ENCODE measurements at places on chromosomes 12 and 14.

DNA sequence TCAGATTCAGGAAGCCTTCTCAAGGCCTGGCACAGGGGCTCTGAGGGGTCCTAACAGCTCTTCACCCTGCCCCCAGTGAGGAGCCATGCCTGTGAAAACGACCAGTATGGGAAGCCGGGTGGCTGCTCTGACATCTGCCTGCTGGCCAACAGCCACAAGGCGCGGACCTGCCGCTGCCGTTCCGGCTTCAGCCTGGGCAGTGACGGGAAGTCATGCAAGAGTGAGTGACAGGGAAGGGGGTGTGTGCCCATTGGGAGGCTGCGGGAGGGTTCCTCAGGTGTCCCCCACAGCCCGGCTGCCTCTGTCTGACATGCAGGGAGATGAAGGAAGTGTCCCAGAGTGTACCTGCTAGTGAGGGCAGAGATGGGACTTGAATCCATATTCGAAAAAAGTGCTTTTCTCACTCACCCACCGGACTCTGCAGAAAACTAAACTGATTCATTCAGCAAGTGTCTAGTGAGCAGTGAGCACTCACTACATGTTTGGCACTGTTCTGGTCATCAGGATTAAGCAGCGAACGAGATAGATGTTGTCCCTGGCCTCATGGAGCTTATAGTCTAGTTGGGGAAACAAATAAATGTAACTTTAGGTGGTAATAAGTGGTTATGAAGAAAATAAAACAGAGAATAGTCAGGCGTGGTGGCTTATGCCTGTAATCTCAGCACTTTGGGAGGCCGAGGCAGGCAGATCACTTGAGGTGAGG lies 9.4 kb upstream of the LRP1-AS start:
- no peak for DNase-seq

DNA sequence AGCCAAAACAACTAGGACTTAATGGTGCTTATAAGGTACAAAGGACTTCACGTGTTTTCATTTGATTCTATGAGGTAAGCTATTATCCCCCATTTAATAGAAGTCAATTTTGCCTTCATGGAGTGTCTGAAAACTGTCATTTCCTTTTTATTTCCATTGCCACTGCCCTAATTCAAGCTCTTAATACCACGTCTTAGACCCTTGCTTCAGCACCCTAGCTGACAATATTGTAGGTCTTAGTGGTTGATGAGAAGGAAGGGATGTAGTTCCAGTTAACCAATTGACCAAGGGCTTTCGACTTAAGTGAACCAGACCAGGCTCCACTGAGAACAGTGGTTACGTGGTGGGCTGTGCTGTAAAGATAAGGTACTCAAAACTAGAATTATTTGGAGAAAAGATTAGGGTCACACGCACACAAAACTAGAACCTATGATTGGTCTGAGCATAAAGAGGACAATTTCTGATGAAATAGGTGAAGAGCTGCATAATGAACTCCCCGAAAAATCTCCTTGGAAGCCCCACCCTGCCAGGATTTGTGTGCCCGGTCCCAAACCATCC lies 9.6 kb upstream of the ASIC1 start:
- DNase-seq = no peak

- DNase-seq = no peak
Observed at GRCh38 chr12:18953505-18953904, 176.0 kb upstream of the PLEKHA5 start.

DNA sequence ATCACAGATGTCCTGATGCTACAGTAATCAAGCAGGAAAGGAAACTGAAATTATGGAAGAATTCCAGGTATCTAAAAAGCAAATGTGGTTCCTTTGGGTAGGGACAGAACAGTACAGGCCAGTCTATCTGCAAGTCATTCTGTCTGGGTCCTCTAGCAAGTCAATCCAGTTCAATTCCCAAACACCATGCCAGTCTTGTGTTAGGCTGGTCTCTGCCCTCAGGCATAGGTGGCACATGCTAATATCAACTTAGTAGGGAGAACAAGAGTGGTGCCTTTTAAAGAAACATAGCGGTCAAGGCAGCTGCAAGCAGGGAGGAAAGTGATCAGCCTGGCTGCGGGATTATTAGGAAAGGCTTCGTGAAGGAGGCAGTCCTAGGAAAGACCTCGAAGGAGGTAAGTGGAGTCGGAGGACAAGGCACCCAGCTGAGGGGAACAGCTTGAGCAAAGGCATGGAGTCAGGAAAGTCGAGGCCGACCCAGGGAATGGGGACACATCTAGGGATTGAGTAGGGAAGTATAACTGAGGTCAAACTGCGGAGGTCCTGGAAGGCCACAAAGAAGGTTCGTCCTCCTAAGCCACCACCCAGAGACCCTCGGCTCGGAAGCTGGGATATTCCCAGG lies 3.8 kb upstream of the PLEKHG6 start:
- DNase-seq = no peak

DNA sequence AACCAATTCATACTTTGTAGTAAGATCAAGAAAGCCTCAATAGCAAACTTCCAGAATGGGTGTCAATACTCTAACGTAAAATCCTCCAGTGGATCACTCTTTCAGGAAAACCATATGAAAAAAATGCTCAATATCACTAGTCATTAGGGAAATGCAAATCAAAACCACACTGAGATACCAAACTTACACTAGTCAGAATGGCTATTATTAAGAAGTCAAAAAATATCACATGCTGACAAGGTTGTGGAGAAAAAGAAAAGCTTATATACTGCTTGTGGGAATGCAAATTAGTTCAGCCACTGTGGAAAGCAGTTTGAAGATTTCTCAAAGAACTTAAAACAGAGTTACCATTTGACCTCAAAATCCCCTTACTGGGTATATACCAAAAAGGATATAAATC lies 49.5 kb upstream of the ATXN7L3B start:
- no peak for DNase-seq

DNA sequence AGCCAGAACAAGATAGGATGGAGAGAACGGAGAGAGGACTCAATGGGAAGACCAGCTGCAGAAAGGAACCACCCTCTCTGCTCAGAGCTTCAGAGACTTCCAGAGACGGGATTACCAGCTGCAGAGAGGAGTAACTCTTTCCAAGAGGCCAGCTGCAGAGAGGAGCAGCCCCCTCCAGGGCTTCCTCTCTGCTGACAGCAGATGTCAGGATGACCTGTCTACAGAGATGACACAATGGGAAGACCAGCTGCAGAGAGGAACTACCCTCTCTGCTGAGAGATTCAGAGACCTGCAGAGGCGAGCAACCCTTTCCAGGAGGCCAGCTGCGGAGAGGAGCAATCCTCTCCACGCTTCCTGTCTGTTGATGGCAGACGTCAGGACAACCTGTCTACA lies 61.8 kb downstream of the KLRG1 start:
- no peak for DNase-seq

DNA sequence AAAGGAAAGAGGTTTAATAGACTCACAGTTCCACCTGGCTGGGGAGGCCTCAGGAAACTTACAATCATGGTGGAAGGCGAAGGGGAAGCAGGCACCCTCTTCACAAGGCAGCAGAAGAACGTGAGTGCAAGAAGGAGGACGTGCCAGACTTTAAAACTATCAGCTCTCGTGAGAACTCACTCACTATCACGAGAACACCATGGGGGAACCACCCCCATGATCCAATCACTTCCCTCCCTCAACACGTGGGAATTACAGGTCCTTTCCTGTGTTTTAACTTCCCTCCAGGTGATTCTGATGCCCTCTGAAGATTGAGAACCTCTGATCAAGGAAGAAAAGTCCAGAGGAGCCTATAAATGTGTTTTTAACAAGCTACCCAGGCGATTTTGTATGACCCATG lies 358.7 kb downstream of the MED13L start:
- no peak for DNase-seq

DNA sequence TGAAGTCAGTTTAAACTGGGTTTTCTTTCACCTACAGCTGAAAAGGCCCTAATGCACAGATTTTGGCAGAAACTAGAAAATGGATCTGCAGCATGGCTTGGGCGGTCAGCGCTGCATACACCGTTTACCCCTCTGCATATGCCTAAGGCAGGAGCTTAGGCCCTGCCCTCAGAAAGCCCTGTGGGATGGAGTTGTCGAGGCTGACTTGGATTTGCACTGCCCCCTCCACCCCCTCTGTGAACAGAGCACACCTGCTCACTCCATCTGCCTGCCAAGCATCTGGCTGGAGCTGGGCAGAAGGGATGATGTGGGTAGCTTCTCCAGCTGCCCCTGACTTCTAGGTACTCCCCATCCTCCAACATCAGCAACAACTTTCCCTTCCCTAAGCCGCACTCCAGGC lies 41.9 kb downstream of the TTC7B start:
- DNase-seq = no peak

DNA sequence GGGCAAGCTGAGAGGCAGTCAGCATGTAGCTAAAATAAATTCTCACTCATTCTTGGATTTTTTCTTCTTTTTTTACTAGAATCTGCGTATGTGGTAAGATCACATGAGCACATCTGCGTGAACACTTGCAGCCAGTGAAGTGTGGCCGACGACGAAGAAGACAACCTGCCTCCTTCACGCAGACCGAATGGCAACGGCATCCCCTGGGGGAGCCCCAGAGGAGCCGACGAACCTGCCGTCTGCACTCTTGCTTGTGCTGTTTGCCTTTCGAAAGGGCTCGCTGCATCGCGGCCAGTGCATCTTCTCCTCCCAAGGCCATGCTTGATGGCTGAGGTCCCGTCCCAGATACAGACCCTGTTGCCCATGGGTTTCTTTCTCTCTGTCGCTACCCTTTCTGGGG lies 113.8 kb downstream of the KCNK10 start:
- DNase-seq = no peak

- no peak for DNase-seq
Observed at GRCh38 chr14:36827861-36828260, 166.2 kb downstream of the PAX9 start.

DNA sequence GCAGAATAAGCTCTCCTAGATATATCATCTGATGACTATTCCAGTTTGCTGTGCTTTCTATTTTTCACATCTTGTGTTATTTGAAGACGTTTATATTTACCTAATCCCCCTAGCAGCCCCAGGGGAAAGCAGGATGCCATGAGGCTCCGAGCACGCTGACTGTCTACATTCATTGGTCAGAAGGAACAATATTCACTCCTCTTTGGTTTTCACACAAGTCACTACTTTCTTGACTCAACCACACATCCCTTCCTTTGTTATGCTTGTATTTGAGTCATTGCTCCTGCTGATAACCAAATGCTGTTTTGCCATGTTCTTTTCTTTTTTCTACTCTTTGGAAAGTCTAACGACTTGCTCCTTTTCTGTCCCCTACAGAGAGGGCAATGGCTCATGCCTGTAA lies 86.5 kb upstream of the SLC38A2 start:
- DNase-seq = no peak

DNA sequence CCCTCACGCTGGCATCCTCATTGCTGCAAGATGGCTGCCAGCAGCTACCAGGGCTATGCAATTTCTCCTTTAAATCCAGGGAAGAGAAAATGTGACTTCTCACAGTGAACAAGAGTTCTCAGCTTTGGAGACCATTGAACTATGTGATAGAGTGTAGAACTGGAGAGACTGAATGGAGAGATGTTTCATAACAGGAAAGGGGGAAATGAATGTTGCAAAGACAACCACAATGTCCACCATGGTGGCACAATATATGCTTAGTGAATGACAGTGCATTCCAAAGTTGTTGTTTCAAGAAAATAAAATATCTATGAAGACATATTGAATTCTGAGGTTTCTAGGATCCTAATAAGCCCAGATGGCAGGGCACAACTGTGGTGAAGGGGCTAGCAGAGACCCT lies 13.2 kb upstream of the COCH start:
- no peak for DNase-seq

GRCh38 chr14:92719421-92719820 lies 29.0 kb downstream of the LGMN start:
- no peak for DNase-seq

- DNase-seq = no peak
Observed at GRCh38 chr14:51501746-51502145, 150.0 kb upstream of the FRMD6 start.

GRCh38 chr12:19025582-19025981 lies 104.0 kb upstream of the PLEKHA5 start:
- no peak for DNase-seq

Measured in spinal cord (tissue), 10 donors.